Ascending aorta (tissue), 2 donors: ENCODE measurements at places on chromosomes 3 and 15.

- DNase-seq, result no peak
Observed at GRCh38 chr3:149509526-149509925, 35.0 kb downstream of the TM4SF4 start.

DNA sequence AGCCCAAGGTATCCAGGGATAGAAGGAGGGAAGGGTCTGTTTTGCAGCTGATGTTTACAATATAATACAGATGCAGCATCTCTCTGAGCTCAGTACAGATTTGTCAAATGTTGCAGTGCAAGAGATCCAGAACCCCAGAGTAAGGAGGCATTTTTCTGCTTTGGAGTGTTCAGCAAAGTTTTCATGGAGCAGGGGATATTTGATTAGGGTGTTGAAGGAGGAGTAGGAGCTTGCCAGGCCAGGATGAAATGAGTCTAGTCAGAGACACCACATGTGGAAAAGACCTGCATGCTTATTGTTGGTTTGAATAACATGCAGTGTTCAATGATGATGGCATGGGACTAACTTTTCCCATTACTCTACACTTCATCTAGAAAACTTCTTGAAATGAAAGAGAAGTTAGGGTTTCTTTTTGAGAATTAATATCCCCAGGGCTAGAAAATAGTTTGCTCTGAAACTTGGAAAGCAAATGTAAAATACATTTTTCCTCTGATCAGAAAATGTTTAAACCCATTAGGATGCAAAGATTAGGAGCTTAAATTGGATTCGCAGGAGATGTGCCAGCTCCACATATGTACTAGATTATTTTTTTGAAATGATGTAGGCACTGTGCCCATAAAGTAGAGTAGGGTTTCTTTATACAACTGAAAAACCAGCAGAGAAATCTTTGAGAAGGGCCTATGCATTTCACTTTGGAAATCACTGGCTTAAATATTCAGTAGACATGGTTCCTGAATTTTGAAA lies 243.8 kb downstream of the CACNA2D3 start:
- no peak for DNase-seq

- no peak for DNase-seq
Observed at GRCh38 chr15:76299786-76300185, 11.5 kb downstream of the ETFA start.

DNA sequence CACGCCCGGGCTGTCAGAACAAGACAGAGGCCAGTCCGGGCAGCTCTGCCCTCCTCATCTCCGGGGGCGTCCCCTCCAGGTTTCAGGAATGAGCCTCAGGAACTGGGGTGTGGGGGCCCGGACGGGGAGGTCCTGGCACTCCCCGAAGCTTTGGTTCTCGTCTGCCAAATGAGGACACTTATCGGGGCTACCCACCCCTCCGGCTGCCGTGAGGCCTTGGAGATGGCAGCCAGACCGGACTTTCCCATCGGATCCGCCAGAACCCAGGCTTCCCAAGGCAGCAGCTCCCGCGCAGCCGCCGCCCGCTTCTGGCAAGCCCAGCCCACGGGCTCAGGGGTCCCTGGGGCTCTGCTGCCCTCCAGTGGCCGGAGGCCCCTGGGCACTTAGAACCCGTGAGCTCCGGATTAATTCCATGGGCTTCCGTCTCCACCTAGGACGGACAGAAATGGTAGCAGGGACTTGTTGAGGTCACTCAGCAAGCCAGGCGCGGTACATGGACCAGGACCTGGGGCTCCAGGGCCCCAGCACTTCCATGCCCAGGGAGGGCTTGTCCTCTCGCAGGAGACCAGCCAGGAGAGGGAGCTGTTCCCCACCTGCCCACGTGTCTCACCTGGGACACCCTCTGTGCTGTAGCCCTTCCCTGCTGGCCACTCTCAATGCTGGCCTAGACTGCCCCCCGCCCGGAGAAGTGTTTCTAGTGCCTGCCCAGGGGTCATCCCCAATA lies 89.4 kb downstream of the LINGO1 start:
- peak; percentile 89 for DNase-seq

DNA sequence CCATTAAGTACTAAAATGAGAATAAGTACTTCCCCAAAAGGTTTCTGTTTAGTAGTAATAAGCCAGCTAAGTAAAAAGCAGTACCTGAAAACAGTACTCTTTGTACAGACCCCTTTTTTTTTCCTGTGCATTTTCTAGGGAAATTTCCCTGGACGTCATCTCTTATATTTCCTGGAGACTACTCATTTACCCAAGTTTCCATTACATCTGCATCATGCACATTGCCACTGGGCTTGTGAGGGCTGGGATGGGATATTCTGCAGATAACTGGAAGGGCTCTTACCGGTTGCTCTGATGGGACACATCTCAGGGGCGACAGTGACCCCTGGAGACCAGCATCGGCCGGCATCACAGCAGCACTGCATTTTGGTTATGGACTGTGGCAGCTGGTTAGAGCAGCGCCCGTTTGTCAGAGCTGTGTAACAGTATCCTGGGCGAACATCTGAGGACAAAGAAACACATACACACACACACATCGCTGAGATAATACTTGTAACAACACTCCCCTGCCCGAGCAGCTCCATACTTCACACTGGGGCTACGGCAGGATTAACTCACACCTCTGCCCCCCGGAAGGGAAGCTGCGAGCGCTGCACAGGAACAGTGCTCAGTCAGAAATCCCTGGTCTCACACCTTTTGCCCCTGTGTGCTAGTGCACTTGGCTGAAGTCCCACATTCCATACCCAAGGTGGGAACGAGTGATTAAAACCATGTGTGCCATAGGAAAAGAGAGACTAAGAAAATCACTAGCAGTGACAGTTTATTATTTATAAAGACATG lies 124.9 kb downstream of the FBN1 start:
- DNase-seq, result no peak

DNA sequence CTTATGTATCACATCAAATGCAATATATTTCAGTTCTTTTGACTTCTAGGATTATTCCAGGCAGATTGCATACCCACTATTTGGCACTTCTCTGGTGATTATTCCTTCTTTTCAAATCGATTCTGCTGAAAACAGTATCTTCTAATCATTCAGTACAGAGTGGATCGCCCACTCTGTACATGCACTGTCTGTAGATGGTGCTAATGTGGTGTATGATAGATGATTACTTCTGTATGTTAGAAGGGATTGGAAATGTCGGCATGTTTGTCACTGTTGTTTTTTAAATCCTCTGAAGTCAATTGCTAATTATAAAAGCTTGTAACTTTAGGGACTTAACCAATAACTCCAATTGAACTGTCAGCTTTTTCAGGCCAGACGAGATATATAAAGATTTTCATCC lies 642.5 kb downstream of the GRM7 start:
- no peak for DNase-seq

DNA sequence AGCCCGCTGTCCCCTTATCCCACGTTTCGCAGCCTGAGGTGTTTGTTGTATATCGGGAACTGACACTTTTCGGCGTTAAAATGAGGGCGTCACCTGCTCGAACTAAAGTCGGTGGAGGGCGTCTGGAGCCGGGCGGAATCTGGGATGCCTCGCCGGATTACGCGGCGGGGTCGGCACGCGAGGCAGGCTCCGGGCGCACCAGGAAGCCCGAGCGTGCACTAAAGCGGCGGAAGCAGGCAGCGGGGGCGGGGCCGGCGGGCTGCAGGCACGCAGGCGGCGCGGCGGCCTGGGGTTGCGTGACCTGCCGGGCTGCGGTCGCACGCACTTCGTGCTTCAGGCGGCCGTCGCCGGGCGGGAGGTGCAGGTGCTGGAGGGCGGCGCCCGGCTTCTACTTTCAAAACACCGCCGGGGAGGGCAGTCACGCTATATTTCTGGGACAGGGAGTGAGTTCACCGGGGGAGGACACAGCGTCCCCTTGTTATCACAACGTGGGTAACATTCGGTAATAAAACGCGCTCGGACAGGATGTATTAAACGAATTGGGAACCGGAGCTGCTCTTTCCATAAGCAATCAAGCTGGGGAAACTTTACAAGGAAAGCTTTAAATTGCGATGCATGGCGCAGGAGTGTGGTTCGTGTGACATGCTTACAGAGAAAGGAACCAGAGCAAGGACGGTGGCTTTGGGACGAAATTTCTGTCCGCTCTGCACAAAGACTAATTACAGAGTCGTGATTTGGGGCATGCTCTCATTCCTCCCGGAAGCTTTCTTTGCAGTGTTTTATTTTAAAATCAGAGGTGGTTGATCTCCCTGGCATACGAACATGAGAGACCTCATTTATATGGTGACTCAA lies 9.1 kb upstream of the LEKR1 start:
- DNase-seq, result peak; percentile 90

- DNase-seq, result no peak
Observed at GRCh38 chr3:66390013-66390412, 110.8 kb downstream of the LRIG1 start.

DNA sequence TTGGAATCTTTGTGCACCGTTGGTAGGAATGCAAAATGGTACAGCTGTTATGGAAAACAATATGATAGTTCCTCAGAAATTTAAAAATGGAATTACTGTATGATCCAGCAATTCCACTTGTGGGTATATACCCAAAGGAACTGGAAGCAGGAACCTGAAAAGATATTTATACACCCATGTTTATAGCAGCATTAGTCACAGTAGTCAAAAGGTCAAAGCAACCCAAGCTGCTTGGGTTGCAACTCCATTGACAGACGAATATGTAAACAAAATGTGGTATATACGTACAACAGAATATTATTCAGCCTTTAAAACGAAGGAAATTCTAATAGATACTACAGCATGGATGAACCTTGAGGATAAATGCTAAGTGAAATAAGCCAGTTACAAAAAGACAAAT lies 35.0 kb upstream of the CAPN3 start:
- DNase-seq, result no peak
